ENCODE measurements at places on chromosomes 7 and 10. TPM values are rescaled to one million over a fixed set of nuclear protein-coding genes. Genes with fewer than 3 reads are reported as not detected.

DNA sequence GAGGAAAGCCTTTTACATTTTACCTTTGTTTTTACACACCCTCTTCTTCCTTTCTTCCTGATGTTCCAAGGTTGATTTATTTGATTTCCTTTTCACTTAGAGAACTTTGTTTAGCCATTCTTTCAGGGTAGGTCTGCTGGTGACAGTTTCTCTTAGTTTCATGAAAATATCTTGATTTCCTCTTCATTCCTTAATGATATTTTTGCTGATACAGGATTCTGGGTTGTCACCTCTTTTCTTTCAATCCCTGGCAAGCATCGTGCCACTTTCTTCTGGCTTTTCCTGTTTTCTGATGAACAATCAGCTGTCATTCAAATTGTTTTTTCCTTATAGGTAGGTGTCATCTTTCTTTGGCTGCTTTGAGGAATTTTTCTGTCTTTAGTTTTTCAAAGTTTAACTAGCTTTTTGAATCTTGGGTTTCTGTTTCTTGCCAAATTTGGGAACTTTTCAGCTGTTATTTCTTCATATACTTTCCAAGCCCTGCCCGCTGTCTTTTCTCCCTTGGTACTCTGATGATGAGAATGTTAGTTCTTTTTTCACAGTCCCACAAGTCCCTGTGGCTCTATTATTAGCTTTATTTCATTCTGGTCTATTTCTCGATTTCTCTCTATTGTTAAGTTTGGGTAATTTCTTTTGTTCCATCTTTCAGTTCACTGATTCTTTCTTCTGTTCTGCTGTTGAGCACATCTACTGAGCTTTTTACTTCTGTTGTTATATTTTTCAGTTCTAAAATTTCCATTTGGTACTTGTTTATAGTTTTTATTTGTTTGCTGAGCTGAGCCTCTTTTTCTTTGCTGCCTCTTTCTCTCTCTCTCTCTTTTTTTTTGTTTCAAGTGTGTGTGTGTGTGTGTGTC is 102.6 kb downstream of the CCNY start:
- no peak overlapping the region for H3K4me3 ChIP-seq
- peaks cover 7% of the 10 kb centered on the region for H3K4me1 ChIP-seq
- H3K27me3 ChIP-seq: no peaks in the 10 kb centered on the region

The ARHGEF35 gene
- 3.2 TPM for total RNA-seq

The RBM20 gene
- total RNA-seq: 7.8 TPM

- no peak for DNase-seq
- no peaks in the 10 kb centered on the region for H3K27me3 ChIP-seq
- no peak overlapping the region for H3K27ac ChIP-seq
- H3K36me3 ChIP-seq: no peaks in the 10 kb centered on the region
- no peak overlapping the region for H3K4me3 ChIP-seq
- no peaks in the 10 kb centered on the region for H3K4me1 ChIP-seq
Measured at GRCh38 chr7:108809356-108809755, 239.7 kb downstream of the DNAJB9 start.

All from thoracic aorta (tissue), 2 donors.